ENCODE measurements at places on chromosomes 3 and 15.

DNA sequence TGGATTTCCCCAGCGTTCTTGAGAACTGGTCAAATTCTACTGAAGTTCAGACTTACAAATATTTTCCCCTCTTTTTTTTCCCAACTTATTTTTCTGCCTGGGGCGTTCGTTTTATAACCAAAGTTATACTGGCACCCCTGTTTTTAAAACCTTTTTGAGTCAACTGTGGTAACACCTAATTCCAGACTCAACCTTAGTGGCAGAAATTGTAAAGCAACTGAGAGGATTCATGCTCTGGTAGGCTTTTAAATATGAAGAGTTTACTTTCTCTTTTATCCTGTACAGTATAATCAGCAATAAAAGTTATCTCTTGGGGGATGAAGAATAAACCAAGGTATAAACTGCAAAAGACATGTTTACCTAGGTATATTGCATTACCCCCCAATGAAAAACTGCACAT, 2.3 kb downstream of the IL5RA start:
- no peak for DNase-seq

- DNase-seq = no peak
These were observed 122.0 kb downstream of the SLC25A26 start for GRCh38 chr3:66342717-66343356.

DNA sequence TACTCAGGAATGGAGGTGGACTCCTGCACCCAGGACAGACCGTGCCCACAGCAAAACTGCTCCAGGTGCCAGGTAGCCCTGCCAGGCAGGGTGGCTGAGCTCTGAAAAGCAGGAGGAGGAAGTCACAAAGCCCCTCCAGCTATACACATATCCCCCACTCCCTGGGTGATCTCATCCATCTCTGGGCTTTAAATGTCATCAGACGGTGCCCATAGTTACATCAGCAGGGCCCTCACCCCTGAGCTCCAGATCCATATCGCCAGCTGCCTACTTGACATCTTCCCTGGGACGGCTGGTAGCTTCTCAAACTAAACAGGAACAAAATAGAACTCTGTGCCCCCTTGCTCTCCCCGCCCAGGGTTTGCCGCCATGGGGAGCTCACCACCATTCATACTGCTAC, 87.7 kb downstream of the MEGF11 start:
- no peak for DNase-seq

GRCh38 chr3:23052208-23052607, 150.9 kb upstream of the UBE2E2 start:
- DNase-seq = no peak

GRCh38 chr15:85630311-85630710, 164.4 kb downstream of the KLHL25 start:
- no peak for DNase-seq

- no peak for DNase-seq
These were observed 8.0 kb upstream of the ANKRD28 start for GRCh38 chr3:15805756-15806266.

GRCh38 chr3:114374433-114374990, 80.7 kb downstream of the TIGIT start:
- no peak for DNase-seq

- no peak for DNase-seq
These were observed 67.7 kb downstream of the SCN5A start for GRCh38 chr3:38581774-38582173.

GRCh38 chr3:130707902-130708601, 38.6 kb downstream of the PIK3R4 start:
- no peak for DNase-seq

- no peak for DNase-seq
These were observed 213.4 kb downstream of the ZBBX start for GRCh38 chr3:167166594-167167253.

DNA sequence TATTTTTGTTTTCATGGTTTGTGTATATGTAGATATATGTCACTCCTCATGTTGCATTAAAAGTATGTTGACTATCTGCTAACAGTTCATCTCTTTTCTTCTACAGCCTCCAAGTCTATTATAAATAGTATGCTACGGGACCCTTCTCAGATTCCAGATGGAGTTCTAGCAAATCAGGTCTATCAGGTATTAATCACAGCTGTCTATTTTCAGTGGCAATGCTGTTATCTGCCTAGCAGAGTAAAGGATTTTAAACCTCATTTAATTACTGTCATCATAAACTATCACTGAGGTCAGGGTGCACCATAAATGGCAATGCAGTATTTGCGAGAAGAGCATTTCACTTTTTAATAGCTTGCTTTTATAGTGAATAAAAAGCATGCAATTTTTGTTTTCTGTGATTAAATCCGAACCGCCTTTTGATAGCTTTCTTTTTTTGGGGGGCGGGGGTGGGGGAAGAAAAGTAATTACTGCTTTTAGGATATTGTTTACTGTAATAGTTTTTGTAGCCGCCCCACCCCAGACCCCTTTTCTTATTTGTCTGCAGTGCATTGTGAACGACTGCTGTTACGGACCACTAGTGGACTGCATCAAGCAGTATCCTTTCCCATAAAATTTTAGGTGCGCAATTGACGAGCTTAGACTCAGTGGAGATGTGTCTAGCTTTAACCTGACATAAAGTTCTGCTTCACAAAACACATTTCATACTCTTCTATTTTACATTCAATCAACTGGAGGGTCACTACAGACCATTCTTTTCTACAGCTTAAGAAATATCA, 112.3 kb downstream of the CDIN1 start:
- no peak for DNase-seq

GRCh38 chr3:74023395-74023794, 398.7 kb upstream of the PDZRN3 start:
- no peak for DNase-seq

DNA sequence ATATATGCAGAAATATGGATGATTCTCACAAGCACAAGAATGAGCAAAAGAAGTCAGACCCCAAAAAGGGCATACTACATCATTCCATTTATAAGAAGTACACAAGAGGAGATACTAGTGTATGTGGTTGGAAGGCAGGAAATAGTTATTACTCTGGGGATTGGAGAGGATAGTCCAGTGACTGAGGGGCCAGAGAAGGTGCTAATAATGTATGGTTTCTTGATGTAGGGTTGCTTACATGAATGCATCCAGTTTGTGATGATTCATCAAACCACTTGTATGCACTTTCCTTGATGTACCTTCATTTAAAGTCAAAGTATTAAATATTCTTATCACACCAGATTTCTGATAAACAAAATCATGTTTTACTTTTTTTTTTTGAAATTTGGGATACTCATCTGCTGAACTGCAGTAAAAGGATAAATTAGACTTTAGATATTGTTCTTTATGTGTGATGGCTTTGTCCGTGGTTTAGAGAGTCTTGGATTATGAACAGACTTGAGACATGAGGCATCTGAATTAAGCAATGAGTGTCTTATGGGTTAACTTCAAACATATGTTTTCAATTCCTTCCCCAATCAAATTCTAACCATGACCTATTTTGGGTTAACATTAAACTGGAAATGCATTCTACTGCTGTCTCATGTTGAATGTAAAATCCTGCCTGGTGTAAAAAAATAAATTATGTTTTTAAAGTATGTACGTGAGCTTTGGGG, 171.2 kb downstream of the SEMA6D start:
- no peak for DNase-seq

GRCh38 chr15:88489321-88489720, 21.8 kb downstream of the MRPS11 start:
- DNase-seq = no peak

GRCh38 chr15:68276668-68277067, 877 bp upstream of the FEM1B start:
- DNase-seq = no peak

Measured in activated CD4-positive, alpha-beta T cell treated with anti-CD3 and anti-CD28 coated beads for 4 hours (primary cell).